ENCODE measurements at places on chromosomes 3 and 15.
A peak's percentile ranks its signal among the peaks of the same experiment; 100 is the strongest.

DNA sequence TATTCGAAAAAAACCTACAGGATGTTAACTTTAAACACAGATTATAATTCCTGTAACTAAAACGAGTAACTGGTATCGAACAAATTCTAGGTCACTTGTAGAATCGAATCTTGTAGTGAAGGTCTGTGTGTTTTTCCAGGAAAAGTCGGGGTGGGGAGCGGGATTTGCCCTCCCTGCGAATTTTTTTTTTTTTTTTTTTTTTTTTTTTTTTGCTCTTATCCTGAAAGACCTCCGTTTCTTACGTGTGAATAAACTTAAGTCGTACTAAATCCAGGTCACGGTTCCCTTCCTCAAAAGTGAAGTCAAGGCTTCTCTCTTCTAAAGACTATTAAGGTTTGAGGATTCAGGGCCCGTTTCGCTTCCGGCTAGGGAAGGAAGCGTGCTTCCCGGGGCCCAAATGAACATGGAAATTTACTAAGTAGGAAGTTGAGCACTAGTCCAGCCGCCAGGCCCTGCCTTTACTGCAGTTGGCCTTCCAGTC, 770 bp downstream of the TBC1D5 start:
- H3K36me3 ChIP-seq: no peaks in the 10 kb centered on the region
- peak overlapping the region; percentile 62 for H3K4me3 ChIP-seq
- peaks cover 5% of the 10 kb centered on the region for H3K4me1 ChIP-seq
- peak overlapping the region; percentile 100 for H3K27ac ChIP-seq

GRCh38 chr3:73653877-73654276, 29.1 kb upstream of the PDZRN3 start:
- H3K4me3 ChIP-seq: no peak overlapping the region
- H3K27me3 ChIP-seq: no peaks in the 10 kb centered on the region
- H3K27ac ChIP-seq: no peak overlapping the region
- peaks cover 3% of the 10 kb centered on the region for H3K4me1 ChIP-seq
- no peak for DNase-seq

GRCh38 chr3:36823806-36824205, 59.5 kb upstream of the DCLK3 start:
- no peaks in the 10 kb centered on the region for H3K4me1 ChIP-seq
- no peak overlapping the region for H3K27ac ChIP-seq
- no peaks in the 10 kb centered on the region for H3K27me3 ChIP-seq
- no peak for DNase-seq
- H3K4me3 ChIP-seq: no peak overlapping the region

GRCh38 chr3:141895731-141896130, 19.3 kb downstream of the ATP1B3 start:
- no peaks in the 10 kb centered on the region for H3K4me1 ChIP-seq
- no peaks in the 10 kb centered on the region for H3K27me3 ChIP-seq
- H3K36me3 ChIP-seq: no peaks in the 10 kb centered on the region

DNA sequence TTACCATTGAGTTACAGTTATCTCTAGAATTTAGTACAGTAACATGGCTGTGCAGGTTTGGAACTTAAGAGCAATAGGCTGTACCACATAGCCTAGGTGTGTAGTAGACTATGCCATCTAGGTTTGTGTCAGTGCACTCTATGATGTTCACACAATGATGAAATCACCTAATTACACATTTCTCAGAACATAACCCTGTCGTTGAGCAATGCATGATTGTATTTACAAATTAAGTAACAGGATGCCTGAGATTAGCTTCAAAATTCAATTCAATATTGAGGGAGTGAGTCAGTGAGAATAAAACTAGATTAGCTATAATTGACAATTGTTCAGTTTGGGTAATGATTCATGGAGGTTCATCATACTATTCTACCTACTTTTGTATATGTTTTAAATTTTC, 633.8 kb downstream of the IGSF11 start:
- no peaks in the 10 kb centered on the region for H3K4me1 ChIP-seq
- no peaks in the 10 kb centered on the region for H3K27me3 ChIP-seq
- H3K36me3 ChIP-seq: no peaks in the 10 kb centered on the region
- H3K4me3 ChIP-seq: no peak overlapping the region
- DNase-seq: no peak

- no peak overlapping the region for H3K27ac ChIP-seq
- no peaks in the 10 kb centered on the region for H3K4me1 ChIP-seq
- DNase-seq: peak; percentile 61
- H3K36me3 ChIP-seq: no peaks in the 10 kb centered on the region
Observed at GRCh38 chr15:97745481-97746071, 214.9 kb upstream of the ARRDC4 start.

DNA sequence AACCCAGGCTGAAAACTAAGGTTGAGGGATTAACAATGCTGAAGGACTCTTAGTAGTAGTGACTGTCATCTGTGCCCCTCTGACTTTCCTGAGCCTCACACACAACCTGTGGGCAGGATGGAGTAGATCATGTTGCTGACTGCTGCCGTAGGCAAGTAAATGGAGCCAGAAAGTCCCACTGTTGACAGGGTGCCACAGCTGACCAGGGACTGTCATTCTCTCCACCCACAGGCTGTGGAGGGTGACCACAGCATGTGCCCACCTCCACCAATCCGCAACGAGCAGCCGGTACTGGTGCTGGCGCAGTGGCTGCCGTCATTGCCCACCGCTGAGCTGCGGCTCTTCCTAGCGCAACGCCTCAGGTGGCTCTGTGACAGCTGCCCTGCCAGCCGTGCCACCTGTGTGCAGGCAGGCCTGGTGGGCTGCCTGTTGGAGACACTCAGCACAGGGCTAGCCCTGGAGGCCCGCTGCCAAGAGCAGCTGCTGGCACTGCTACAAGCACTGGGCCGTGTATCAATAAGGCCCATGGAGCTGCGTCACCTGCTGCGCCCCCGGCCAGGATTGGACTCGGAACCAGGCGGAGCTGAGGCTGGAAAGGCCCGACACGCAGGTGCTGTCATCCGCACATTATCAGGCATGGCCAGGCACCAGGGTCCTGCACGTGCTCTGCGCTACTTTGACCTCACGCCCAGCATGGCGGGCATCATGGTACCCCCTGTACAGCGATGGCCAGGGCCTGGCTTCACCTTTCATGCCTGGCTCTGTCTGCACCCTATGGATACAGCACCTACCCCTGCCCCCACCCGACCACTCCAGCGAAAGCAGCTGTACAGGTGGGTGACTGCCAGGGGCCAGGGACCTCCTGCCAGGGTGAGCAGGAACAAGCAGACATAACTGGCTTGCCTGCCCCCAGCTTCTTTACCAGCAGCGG, 15.6 kb downstream of the NBEAL2 start:
- DNase-seq: no peak
- no peak overlapping the region for H3K27ac ChIP-seq
- no peaks in the 10 kb centered on the region for H3K4me1 ChIP-seq

DNA sequence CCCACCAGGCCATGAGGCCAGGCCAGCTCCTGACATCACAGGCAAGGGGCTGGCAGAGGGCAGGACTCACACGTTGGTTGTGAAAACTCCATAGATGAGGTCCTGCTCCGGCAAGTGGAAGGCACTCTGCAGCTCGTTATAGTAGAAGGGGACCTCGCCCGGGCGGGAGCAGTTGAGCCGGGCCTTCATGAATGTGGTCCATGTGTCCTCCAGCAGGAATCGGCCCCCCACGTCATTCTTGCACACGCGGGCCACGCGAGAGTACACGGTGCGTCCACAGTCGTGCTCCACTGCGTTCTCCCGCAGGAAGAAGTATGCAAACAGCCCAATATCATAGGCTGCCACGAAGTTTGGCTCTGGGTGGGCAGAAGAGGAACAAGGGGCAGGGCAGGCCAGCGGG, 101.2 kb downstream of the SEMA5B start:
- H3K4me1 ChIP-seq: no peaks in the 10 kb centered on the region
- no peaks in the 10 kb centered on the region for H3K36me3 ChIP-seq
- H3K27me3 ChIP-seq: peaks cover 4% of the 10 kb centered on the region
- no peak overlapping the region for H3K4me3 ChIP-seq
- DNase-seq: no peak

GRCh38 chr3:181384970-181385369, 326.8 kb upstream of the SOX2 start:
- no peaks in the 10 kb centered on the region for H3K27me3 ChIP-seq
- H3K4me1 ChIP-seq: no peaks in the 10 kb centered on the region
- no peaks in the 10 kb centered on the region for H3K36me3 ChIP-seq
- H3K4me3 ChIP-seq: no peak overlapping the region

GRCh38 chr15:73046073-73046472, 6.2 kb upstream of the NEO1 start:
- H3K4me1 ChIP-seq: peaks cover 5% of the 10 kb centered on the region
- H3K4me3 ChIP-seq: no peak overlapping the region
- H3K36me3 ChIP-seq: no peaks in the 10 kb centered on the region
- H3K27me3 ChIP-seq: no peaks in the 10 kb centered on the region
- no peak overlapping the region for H3K27ac ChIP-seq

- no peaks in the 10 kb centered on the region for H3K27me3 ChIP-seq
- H3K4me3 ChIP-seq: no peak overlapping the region
- H3K36me3 ChIP-seq: no peaks in the 10 kb centered on the region
- DNase-seq: no peak
- no peaks in the 10 kb centered on the region for H3K4me1 ChIP-seq
Observed at GRCh38 chr3:193271101-193271840, 30.2 kb downstream of the PLAAT1 start.

DNA sequence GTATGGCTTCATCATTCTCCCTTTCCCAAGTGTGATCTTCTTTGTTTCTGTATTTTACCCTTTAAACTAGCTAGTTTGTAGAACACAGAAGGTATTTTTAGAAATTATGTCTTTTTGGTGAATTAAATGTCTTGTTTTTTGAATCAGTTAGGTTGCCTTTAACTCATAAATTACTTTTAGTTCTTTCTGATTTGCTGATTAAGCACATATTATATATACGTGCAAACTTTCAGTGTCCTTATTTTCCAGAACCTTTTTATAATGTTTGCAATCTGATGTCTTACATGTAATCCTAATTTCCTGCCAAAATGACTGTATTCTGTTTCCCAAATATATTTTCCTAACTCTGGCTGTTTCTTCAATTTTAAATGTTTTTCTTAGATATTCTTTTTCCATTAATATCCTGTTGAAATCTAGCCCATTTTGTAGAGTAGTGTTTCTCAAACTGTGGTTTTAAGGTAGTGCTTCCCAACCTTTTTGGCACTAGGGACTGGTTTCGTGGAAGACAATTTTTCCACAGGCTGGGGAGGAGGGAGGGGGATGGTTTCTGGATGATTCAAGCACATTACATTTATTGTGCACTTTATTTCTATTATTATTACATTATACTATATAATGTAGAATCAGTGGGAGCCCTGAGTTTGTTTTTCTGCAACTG, 51.8 kb downstream of the CHD2 start:
- peaks cover 17% of the 10 kb centered on the region for H3K36me3 ChIP-seq
- no peaks in the 10 kb centered on the region for H3K27me3 ChIP-seq
- no peak for DNase-seq
- H3K27ac ChIP-seq: no peak overlapping the region
- no peaks in the 10 kb centered on the region for H3K4me1 ChIP-seq
- no peak overlapping the region for H3K4me3 ChIP-seq

- no peak for DNase-seq
- H3K36me3 ChIP-seq: no peaks in the 10 kb centered on the region
- H3K27ac ChIP-seq: no peak overlapping the region
- no peaks in the 10 kb centered on the region for H3K4me1 ChIP-seq
- H3K27me3 ChIP-seq: no peaks in the 10 kb centered on the region
- H3K4me3 ChIP-seq: no peak overlapping the region
Observed at GRCh38 chr3:194465920-194466570, 20.8 kb downstream of the ATP13A3 start.

GRCh38 chr3:9613056-9613748, 36.1 kb upstream of the MTMR14 start:
- no peaks in the 10 kb centered on the region for H3K4me1 ChIP-seq
- no peak for DNase-seq
- no peaks in the 10 kb centered on the region for H3K36me3 ChIP-seq
- no peak overlapping the region for H3K27ac ChIP-seq
- no peak overlapping the region for H3K4me3 ChIP-seq
- no peaks in the 10 kb centered on the region for H3K27me3 ChIP-seq

DNA sequence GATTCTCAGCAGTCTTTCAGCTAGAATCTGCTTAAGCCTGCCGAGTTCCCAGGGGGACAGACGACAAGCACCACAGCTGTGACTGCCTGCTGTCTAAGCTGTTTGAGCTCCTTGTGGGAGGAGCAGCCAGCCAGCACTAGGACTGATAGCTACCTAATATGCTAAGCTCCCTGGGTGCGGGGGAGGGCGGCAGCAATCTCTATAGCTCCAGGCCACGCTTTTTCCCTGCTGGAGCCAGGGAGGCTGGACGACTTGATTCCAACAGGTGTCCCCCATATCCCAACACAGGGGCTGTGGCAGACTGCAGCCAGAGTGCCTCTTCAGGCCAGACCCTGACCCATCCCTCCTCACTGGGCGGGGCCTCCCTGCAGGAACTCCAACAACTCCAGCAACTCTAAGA, 134.1 kb upstream of the ARPP21 start:
- peak; percentile 98 for DNase-seq
- no peaks in the 10 kb centered on the region for H3K27me3 ChIP-seq
- H3K4me3 ChIP-seq: no peak overlapping the region
- H3K27ac ChIP-seq: no peak overlapping the region
- peaks cover 2% of the 10 kb centered on the region for H3K4me1 ChIP-seq

GRCh38 chr15:69979783-69980182, 117.9 kb downstream of the TLE3 start:
- H3K4me1 ChIP-seq: no peaks in the 10 kb centered on the region
- H3K27ac ChIP-seq: no peak overlapping the region
- no peaks in the 10 kb centered on the region for H3K36me3 ChIP-seq
- H3K4me3 ChIP-seq: no peak overlapping the region
- no peaks in the 10 kb centered on the region for H3K27me3 ChIP-seq

- H3K27me3 ChIP-seq: no peaks in the 10 kb centered on the region
- no peak overlapping the region for H3K27ac ChIP-seq
- no peaks in the 10 kb centered on the region for H3K36me3 ChIP-seq
- DNase-seq: no peak
- H3K4me1 ChIP-seq: peaks cover 2% of the 10 kb centered on the region
- H3K4me3 ChIP-seq: no peak overlapping the region
Observed at GRCh38 chr15:80706161-80706560, 11.1 kb downstream of the ABHD17C start.

GRCh38 chr3:41363830-41364523, 164.7 kb downstream of the CTNNB1 start:
- H3K27ac ChIP-seq: no peak overlapping the region
- H3K27me3 ChIP-seq: no peaks in the 10 kb centered on the region
- no peak overlapping the region for H3K4me3 ChIP-seq
- H3K36me3 ChIP-seq: no peaks in the 10 kb centered on the region
- H3K4me1 ChIP-seq: peaks cover 10% of the 10 kb centered on the region
- peak; percentile 55 for DNase-seq

Measured in mesendoderm (in vitro differentiated cells).